ENCODE measurements at places on chromosomes 1 and 21.

DNA sequence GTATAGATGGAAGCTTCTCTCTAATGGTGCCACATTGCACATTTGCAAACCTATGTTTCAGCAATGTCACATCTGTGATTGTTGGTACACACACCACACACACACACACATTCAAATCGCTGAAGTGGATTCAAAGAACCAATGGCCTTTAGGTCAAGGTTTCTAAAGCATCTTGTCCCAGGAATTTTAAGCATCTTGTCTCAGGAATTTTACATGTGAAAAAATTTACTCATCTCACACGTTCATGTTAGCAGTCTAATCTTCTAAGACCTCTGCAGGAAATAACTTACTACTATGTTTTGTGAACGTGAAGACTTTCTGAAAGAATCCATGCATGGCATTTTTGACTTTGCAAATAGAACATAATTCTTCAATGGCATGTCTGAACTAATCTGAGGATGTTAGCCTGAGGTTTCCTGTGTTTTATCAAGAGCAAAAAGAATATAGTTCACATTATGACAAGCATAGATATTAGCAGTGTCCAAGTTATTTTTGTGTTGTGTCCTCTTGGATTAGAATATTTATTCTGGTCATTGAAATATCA is 125.1 kb downstream of the CYYR1 start:
- no peak for DNase-seq

GRCh38 chr1:218444588-218444987 is 99.5 kb downstream of the TGFB2 start:
- DNase-seq, result no peak

- no peak for DNase-seq
These were observed 13.0 kb upstream of the PLPPR4 start for GRCh38 chr1:99251308-99251707.

DNA sequence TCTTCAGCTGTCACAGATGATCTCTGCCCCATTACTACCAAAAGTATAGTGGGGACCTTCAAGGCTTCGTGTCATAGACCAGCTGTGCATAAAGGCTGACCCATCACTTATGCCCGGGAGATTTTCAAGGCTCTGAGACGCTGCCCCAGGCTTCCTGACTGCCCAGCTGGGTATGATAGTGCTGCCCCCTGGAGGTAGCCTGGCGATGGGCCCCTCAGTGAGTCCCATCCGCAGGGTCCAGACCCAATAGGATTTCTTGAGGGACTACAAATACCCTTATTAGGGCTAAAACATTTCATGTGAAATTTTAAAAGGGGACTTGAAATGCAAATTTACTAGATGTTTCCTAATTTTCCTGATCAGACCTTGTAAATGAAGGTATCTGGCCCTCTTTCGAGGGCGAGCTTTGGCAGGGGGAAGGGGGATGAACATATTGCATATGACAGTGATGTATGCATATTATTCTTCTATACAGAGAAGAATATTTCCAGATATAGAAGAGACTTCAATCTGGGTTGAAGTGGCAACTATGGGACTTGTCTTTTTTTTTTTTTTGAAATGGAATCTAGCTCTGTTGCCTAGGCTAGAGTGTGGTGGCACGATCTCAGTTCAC is 11.7 kb upstream of the FCMR start:
- DNase-seq, result no peak

- no peak for DNase-seq
These were observed 2.7 kb downstream of the ZBTB21 start for GRCh38 chr21:42007356-42007940.

- no peak for DNase-seq
These were observed 43.2 kb downstream of the GJA5 start for GRCh38 chr1:147717051-147717705.

DNA sequence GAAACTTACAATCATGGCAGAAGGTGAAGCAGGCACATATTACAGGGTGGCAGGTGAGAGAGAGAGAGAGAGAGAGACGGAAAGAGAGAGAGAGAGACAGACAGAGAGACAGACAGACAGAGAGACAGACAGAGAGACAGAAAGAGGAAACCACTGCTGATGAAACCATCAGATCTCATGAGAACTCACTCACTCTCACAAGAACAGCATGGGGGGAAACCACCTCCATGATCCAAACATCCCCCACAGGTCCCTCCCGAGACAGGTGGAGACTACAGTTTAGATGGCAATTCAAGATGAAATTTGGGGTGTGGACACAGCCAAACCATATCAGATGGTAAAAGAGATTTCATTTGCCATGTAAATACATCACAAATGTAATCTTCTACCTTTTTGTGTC is 708.1 kb downstream of the MRPL39 start:
- DNase-seq, result no peak

DNA sequence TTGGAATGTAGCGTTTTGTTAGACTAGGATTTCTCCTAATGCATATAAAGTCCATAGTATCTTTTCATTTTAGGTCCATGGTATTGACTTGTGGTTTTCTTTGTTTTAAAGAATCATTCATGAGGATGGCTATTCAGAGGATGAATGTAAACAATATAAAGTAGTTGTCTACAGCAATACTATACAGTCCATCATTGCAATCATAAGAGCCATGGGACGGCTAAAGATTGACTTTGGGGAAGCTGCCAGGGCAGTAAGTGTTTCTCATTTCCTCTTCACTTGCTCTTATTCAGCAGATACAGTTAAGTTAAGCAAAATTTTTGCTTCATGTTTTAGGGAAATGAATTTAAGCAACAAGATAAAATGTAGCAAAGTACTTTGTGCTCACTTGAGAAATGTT is 25.4 kb downstream of the GNAI3 start:
- DNase-seq, result no peak

DNA sequence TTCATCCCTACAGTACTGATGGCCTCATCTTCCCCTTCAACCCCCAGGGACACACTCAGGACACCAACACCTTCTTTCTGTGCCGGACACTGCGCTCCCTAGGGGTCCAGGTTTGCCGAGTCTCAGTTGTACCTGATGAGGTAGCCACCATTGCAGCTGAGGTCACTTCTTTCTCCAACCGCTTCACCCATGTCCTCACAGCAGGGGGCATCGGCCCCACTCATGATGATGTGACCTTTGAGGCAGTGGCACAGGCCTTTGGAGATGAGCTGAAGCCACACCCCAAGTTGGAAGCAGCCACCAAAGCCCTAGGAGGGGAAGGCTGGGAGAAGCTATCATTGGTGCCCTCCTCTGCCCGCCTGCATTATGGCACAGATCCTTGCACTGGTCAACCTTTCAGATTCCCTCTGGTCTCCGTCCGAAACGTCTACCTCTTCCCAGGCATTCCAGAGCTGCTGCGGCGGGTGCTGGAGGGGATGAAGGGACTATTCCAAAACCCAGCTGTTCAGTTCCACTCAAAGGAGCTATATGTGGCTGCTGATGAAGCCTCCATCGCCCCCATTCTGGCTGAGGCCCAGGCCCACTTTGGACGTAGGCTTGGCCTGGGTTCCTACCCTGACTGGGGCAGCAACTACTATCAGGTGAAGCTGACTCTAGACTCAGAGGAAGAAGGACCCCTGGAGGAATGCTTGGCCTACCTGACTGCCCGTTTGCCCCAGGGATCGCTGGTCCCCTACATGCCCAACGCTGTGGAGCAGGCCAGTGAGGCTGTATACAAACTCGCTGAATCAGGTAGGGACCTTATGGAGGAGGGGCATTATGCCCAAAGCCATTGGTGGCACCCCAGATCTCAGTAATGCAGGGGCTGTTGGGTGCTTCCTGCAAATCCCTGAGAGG is 5.1 kb upstream of the LENEP start:
- no peak for DNase-seq

DNA sequence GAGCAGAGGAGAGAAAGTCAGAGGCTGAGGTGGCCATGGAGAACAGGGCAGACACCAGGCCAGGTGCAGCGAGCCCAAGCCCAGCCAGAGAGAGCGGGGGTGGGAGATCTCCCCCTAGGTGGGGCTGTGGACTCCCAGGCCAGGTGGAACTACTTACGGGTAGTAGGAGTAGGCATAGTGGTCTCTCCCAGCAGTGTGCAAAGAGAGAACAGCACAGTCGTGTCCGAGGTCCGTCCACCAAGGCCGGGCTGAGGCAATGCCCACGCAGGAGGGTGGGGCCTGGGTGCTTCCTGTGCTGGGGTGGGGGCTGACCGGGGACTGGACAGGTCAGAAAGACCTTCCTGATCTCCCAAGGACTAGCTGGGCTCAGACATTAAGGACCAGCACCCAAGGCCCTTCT is 263.7 kb downstream of the PTPRU start:
- no peak for DNase-seq

GRCh38 chr1:81506699-81507098 is 294.0 kb upstream of the ADGRL2 start:
- no peak for DNase-seq
